ENCODE measurements at places on chromosomes 11 and 22. TPM values are rescaled to one million over a fixed set of nuclear protein-coding genes. Genes with fewer than 3 reads are reported as not detected.
A peak's percentile ranks its signal among the peaks of the same experiment; 100 is the strongest.

DNA sequence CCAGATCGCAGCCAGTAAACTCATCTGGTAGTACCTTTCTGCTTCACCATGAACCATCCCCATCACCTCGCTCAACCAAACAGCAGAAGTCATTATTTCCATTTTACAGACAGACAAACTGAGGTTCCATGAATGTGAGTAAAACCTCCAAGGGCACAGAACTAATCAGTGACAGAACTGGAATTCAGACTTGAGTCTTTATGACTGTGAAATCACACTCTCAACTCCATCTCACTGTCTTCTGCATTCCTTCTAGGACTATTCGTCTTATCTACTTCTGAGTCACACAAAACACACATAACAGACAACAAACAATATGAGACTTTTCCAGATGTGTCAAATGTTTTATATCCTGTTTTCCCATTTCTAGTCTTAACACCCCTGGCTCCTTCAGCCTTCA, 9.3 kb upstream of the NUP50 start:
- no peak for DNase-seq

- no peak for DNase-seq
These were observed 88.8 kb upstream of the CLDN5 start for GRCh38 chr22:19612866-19613572.

The UCP3 gene
- 0.28 TPM for total RNA-seq

- no peak for DNase-seq
These were observed 9.7 kb upstream of the CENATAC start for GRCh38 chr11:118988280-118988679.

DNA sequence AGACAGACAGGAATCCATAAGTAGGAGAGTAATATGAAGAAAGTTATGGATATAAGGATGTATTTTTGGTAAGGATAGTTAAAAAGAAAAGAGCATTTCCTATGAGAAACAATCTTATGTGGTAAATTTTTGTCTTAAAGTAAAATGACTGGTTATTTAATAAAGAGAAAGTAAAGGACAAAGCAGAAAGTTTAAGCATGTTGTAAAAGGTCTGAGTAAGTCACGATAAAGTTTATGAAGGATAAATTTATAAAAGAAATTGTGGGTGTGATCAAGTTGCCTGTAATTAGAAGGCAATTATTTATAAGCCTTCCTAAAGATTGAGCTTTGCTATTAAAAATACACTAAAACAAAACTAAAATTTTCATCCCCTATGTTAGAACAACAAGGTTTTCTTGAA, 314.7 kb upstream of the SYN3 start:
- DNase-seq, result no peak

DNA sequence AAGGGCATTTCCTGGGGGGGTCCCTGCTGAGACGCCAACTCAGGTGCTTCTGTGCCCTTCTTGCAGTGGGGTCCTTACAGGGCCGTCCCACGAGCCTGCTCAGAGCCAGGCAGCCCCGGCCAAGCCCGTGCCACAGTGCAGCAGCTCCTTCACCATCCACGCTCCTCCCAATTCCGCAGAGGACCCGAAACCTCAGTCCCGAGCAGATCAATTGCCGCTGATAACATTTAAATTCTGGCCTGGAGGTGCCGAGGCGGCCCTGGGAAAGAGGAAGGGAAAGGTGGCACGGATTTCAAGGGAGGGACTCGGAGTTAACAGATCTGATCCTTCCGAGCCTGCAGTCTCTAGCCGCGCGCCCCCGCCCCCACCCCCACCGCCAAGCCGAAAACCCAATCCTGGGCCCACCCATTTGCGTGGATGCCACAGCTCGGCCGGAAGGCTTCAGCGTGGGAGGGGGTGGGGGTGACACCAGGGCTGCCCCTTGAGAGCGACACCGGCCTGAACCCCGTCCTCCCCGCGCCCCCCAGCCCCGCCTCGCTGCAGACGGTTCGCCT, 32.3 kb upstream of the JAM3 start:
- no peak for DNase-seq

DNA sequence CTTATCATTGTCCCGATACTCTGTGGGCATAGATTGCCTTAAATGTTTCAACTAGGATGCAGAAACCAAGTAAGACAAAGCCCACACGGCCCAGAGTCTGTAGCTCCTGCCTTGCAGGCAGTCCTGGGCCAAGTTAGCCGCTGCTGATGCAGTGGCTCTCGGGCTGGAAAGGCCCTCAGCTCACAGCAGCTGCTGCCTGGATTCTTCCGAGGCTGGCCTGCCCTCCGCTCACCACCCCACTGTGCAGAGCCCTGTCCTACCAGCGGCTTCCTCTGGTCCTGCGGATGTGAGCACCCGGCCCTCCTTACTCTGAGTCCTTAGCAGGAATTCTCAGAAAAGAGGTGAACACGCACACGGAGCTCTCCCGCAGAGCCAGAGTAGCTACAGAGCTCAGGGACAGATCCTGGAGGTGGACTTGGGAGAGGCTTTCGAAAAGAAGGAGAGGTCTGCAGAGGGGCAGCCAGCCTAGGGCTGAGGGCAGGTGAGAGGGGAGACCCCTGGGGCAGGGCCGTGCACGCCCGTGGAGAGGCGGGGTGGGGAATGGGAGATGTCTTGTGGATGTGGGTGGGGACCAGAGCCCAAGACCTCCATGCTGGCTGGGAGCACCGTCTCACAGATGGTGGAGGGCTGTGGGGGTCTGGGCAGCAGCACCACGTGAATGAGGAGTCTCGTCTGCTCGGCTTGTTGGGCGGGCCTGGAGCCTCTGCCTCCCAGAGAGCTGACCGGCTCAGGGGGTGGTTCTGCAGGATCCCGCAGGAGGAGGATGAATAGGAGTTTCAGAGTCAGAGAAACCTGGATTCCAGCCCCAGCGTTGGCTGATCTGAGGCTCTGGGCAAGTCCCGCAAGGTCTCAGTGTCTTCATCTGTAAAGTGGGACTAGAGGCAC, 117.4 kb upstream of the B3GAT1 start:
- DNase-seq, result no peak

The ARFGAP3 gene
- 67.5 TPM for total RNA-seq

The C11orf91 gene
- not detected for total RNA-seq

DNA sequence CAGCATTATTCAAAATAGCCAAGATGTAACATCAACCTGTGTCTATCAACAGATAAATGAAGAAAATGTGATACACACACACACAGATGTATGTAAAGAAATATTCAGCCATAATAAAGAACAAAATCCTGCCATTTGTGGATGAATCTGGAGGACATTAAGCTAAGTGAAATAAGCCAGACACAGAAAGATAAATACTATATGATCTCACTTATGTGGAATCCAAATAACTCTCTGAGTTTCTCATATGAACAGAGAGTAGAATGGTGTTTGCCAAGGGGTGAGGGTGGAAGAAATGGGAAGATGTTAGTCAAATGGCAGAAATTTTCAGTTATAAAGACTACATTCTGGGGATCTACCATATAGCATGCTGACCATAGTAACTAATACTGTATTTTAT, 224.2 kb downstream of the GUCY1A2 start:
- no peak for DNase-seq

The ZBED5 gene
- 18.7 TPM for total RNA-seq

DNA sequence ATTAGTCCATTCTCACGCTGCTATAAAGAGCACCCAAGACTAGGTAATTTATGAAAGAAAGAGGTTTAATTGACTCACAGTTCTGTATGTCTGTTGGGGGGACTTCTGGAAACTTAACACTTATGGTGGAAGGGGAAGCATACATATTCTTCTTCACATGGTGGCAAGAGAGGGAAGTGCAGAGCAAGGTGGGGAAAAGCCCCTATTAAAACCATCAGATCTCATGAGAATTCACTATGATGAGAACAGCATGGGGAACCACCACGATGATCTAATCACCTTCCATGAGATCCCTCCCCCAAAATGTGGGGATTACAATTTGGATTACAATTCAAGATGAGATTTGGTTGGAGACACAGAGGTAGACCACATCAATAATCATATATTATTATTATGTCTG, 25.7 kb downstream of the CEP57 start:
- no peak for DNase-seq

The HTR3B gene
- not detected for total RNA-seq

The RNF214 gene
- 12.3 TPM for total RNA-seq

DNA sequence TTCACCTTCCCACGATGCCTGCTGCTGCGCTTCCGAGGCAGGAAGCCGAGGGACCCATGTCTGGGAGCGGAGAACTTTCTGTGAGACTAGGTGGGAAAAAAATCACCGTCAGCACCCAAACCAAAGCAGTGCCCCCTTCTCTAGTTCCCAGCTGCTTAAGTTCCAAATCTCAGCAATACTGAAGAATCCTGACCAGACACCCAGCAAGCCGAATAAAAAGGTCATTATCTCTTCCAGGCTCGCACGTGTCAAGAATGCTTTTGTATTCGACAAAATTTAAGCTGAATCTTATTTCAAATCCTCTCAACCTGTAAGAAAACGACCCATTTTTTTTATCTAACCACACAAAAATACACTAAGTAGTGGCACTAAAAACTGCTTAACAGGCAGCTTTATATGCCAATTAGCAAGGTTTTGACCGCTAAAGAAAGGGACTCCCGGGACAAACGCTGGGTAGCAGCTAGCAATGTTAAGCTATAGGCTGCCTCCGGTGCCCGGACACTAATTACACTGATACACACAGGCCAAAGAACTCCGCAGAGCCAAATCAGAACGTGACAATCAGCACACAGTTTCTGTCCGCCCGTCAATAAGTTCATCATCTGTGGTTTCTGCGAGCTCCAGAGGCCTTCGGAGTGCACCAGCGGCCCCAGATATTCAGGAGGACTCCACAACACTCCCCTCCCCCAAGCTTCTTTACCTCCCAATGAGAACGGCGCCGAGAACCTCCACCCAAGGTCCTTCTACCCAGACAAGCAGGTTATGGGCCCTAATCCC, 728 bp downstream of the RPL3 start:
- DNase-seq, result peak; percentile 56

GRCh38 chr11:121714351-121714750, 261.6 kb upstream of the SORL1-AS1 start:
- DNase-seq, result no peak

DNA sequence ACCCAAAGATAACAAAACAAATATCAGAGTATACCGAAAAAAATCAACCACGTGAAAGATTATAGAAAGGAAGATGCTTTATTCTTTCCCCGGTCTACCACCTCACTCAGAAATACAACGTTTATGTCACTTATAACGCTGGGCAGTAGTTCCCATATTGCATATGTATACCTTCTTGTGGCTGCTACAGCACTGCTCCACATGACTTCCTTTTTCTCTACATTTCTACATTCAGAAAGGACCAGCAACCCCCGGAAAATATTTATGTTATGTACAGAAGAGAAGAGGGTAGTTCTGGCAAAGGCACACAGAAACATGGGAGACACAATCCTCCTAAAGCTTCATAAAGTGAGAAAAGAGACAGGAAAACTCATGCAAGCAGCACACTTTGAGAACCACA, 56.8 kb downstream of the MTMR2 start:
- DNase-seq, result no peak

DNA sequence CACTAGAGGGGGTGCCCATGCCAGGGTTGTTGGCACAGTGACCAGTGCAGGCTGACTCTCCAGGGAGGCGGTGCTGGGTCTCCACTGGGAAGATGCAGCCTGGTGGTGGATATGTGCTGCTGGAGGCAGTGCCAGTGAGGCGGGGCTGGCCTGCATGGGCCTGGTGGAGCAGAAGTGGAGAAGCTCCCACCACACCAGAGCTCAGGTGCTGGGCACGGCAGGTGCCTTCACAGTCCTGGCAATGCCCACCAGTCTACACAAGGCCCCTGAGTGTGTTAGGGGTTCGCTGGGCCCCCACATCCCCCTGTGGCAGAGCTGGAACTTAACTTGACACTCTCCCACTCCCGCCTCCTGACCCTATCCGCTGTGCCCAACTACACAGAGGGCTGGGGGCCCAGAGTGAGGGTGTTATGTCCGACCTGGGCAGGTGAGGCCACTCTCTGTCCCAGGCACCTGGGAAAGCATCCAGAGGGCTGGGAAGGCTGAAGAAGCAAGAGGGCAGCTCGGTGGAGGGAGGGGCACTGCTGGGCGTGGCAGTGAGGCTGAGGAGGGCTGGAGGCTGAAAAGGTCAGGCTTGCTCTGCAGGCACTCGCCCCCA, 102.4 kb upstream of the B3GAT1 start:
- no peak for DNase-seq

The SPATA19 gene
- total RNA-seq, result not detected

The MRGPRX4 gene
- 0.51 TPM for total RNA-seq

GRCh38 chr22:35892192-35892591, 136.4 kb downstream of the RBFOX2 start:
- peak; percentile 67 for DNase-seq

GRCh38 chr22:33130473-33130872, 72.3 kb upstream of the SYN3 start:
- DNase-seq, result no peak

GRCh38 chr11:83042964-83043711, 28.6 kb downstream of the RAB30 start:
- no peak for DNase-seq

DNA sequence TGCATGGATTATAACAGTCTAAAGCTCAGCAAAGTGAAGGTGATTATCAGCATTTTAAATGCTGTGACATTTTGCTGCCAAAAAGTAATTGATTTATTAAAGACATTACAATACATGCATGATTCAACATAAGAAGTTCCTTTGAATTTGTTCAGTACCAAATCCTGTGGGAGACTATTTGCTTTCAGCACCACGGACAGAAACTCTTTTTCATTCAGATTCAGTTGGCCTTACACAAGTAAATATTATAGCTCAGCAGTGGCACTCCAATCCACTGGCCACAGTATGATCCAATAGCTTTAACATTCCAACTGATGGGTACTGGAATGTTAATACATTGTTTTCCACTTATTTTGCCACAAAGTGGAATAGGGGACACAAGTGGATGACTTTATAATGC, 806.7 kb downstream of the NTM start:
- peak; percentile 46 for DNase-seq

GRCh38 chr11:128821556-128821955, 45.5 kb downstream of the KCNJ1 start:
- DNase-seq, result no peak

The MUC2 gene
- not detected for total RNA-seq

The OR8A1 gene
- total RNA-seq, result not detected

DNA sequence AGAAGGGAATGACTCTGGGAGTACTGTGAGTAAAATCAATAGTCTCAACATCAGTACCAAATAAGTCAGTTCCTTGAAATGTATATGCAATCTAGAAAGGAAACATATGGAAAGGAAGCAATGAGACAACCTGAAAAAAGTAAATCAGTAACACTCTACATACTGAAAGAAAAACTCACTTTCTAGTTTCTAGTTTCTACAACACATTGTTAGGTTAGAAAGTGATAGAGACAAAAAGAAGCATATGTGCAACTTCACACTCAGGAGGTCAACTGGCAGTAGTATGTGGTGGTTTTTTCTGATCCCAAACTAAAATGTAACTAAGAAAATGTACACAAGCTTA, 156.5 kb upstream of the SOX6 start:
- no peak for DNase-seq

DNA sequence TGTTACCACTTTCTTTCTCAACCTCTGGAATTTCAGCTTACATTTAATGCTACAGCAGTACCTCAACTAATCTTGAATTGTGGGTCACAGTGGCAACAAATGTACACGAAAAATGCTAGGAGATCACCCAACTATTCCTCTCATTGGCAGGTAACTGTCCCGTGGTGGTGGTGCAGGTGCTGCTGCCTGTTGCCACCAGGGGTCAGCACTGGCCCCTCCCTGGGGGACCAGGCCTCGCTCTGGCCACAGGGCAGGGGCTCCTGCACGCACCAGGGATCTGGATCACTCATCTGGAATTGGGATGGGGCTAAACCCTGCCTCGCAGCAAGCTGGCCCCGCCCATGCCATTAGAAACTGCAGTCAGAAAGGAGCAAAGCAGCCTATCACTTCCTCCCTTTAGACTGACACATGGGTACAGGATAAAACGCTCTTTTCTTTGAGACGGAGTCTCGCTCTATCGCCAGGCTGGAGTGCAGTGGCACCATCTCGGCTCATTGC, 6.9 kb upstream of the POLDIP3 start:
- DNase-seq, result peak; percentile 83

GRCh38 chr11:46402957-46403902, 11.7 kb upstream of the CHRM4 start:
- no peak for DNase-seq

Measured in dermis blood vessel endothelial cell (primary cell).